Choroid plexus epithelial cell (primary cell): ENCODE measurements at places on chromosomes 4 and X.
A peak's percentile ranks its signal among the peaks of the same experiment; 100 is the strongest.

GRCh38 chrX:31807165-31807564 is 735.3 kb upstream of the FTHL17 start:
- DNase-seq, result no peak

DNA sequence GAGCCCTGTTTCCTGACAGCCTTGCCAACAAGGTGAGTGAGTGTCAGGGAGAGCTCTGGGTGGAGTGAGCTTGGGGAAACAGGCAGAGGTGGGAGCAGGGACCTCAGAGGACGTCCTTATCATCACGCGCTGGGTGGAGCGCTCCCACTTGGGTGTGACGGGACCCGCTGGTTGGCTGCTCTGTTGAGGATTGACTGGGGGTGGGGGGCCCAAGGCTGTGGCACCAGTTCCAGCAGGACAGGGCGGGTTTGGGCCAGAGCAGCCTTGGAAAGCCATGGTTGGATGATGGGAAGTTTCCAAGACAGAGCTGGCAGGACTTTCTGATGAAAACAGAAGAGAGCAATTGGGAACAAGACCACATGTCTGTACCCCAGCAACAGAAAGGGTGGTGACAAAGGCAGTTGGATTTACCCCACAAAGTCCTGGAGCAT is 3.0 kb upstream of the PCGF3 start:
- no peak for DNase-seq

- no peak for DNase-seq
These were observed 119.5 kb upstream of the AFF2 start for GRCh38 chrX:148380650-148381561.

GRCh38 chr4:182338746-182339145 is 95.5 kb downstream of the TENM3 start:
- peak; percentile 8 for DNase-seq

DNA sequence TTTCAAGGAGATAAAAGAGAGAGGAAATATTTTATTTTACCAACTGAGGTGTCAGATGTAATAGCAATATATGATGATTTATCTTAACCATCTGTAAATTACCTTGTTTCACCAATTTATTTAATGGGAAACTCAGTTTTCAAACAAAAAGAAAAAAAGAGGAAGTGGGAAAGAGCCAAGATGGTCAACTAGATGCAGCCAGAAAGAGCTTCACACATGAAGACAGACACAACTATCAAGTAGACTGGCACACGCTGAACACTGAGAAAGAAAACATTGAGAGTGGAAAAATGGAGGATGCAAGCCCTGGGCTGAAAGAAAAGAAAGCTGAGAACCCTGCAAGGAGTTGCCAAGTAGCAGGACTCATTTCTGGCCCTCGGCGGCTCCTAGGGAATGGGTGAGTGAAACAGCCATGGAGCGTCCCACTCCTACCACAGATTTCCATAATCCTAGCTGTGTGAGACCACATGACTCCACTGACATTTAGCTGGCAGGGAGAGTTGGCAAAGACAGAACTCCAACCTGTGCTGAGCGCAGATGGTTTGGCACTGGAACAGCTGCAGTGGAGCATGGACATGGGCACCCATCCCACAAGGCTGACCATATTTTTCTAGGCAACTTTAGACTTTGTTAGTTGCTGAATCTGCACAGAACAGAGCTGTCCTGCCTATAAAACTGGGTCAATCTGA is 409.3 kb downstream of the FAM47B start:
- DNase-seq, result no peak

GRCh38 chrX:19904778-19905367 is 17.5 kb upstream of the SH3KBP1 start:
- DNase-seq, result peak; percentile 71

- no peak for DNase-seq
These were observed 9.0 kb upstream of the PAGE5 start for GRCh38 chrX:55210931-55211677.

DNA sequence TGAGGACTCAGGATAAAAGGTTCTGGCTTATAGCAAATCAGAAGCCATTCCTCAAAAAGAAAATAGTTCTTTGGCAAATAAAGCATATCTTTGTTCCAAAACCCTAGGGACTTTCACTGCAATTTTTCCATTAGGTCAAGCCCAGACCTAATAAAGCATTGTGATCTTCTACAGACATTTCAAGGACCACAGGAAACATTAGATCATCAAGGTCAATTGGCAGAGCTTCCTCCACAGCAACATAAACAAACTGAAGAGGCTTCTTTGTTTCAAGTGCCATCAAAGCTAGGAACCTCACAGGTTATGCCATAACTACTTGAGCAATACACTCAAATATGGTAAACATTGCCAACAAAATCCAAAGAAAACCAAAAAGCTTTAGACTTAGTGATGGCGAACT is 144.9 kb downstream of the ANXA5 start:
- DNase-seq, result peak; percentile 12

GRCh38 chr4:113806850-113807249 is 45.3 kb upstream of the CAMK2D start:
- DNase-seq, result no peak

GRCh38 chr4:93911671-93912070 is 83.1 kb downstream of the ATOH1 start:
- no peak for DNase-seq
